Activated naive CD8-positive, alpha-beta T cell treated with anti-CD3 and anti-CD28 coated beads, Interleukin-2, amount 10 ng/mL, durations not matched to agents 7 days and 5 days (primary cell): ENCODE measurements at places on chromosomes 1 and 21. TPM values are rescaled to one million over a fixed set of nuclear protein-coding genes. Genes with fewer than 3 reads are reported as not detected.
A peak's percentile ranks its signal among the peaks of the same experiment; 100 is the strongest.

Gene IKBKE
- total RNA-seq = 84.0 TPM

GRCh38 chr21:42061986-42062235 is 9.2 kb upstream of the UMODL1 start:
- no peak for DNase-seq

DNA sequence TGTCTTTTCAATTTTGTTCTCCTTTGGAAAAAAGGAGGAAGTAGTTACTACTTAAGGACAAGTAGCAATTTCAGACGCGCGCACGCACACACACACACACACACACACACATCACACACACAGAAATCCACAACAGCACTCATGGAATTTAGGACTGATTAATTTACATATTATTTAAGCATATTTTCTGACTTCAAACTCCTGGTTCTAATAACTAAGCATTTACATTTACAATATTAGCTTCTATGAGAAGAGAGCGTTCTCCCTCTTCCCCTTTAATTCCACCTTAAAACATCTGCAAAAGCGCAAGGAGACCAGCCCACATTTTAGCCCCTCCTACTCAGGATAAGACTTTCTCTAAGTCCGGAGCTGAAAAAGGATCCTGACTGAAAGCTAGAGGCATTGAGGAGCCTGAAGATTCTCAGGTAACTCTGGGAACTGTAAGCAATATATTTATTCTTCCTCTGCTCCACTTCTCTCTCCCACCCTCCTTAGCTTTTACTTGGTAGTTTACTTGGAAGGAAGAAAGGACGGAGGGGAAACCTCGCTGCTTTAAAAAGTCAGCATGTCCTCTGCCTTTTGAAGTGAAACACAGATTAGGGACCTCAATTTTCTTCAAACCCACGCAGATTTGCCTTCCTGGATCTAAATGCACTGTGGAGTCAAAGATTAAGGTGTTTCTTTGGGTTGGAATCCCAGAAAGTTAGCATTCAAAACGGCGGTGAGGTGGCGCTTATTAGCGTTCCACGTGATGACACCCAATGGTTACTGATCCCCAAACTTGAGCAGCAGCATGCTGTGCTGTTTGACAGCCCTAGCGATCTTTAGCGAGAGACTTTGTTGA is at the start of gene PLA2G4A:
Gene PLA2G4A, plus strand, starts transcription at position 339 of the 844 bp plus-strand sequence. CDS start 25,406 bp downstream, outside the sequence.
- DNase-seq = no peak

Gene CXADR
- 0.28 TPM for total RNA-seq

Gene MYCL
- total RNA-seq = 0.34 TPM

DNA sequence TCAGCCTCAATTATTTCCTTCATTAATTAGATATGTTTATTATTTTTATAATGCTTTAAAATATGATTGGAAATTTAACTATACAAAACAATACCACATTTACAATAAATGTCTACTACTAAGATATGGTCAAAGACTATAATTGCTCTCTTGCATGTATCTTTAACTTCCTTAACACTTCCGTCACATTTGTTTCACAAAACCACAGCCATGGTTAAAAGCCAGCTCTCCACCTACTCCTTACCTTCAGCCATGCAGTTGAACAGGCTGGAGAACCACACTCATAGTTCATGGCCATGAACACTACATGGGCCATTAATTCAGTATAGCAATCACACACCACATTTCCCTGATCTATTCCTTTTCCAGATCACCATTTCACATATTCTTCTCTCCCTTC is 72.2 kb downstream of the NME7 start:
- DNase-seq = no peak

DNA sequence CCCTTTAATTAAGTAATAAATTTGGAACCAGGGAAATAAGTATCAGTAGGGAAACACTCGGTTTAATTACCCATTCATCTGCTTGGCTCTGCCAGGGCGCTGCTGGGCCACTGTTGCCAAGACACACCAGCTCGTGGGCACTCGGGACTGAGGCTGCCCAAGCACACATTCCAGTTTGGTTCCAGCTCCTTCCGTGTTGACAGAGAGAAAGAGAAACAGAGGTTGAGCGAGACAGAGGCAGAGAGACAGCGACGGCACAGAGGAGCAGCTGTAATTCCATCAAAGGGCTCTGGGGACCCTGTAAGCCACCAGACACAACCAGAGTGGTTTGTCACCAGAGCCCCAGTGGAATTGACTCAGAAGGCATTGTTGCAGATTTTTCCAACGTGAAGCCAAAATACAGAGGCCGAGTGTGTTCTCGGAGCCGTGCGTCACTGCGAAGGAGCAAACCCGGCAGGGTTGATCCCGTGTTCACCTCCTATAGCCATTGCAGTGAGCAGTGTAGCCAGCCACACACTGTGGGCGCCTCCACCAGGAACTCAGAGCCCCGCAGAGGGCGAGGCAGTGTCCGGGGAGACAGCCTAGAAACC is 33.5 kb downstream of the SYF2 start:
- no peak for DNase-seq

GRCh38 chr1:24047110-24047477 is 64.8 kb downstream of the MYOM3 start:
- DNase-seq = no peak

GRCh38 chr1:97791251-97791650 is 129.6 kb downstream of the DPYD start:
- no peak for DNase-seq

DNA sequence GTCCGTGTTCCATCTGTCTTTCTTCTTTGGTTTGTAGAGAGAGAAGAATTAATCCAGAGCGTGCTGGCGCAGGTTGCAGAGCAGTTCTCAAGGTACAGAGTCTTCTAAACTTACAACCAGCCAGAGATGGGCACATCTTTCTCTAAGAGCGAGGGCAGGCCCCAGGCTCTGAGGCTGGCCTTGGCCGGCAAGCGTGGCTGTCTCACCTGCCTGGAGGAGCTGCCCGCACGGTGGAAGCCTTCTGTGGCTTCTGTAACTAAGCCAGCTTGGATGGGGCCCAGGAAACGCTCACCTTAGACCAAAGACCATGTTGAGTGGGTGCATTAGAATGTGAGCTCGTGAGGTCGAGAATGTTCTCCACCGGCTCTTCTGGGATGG is 78.6 kb downstream of the PDE9A start:
- DNase-seq = no peak

DNA sequence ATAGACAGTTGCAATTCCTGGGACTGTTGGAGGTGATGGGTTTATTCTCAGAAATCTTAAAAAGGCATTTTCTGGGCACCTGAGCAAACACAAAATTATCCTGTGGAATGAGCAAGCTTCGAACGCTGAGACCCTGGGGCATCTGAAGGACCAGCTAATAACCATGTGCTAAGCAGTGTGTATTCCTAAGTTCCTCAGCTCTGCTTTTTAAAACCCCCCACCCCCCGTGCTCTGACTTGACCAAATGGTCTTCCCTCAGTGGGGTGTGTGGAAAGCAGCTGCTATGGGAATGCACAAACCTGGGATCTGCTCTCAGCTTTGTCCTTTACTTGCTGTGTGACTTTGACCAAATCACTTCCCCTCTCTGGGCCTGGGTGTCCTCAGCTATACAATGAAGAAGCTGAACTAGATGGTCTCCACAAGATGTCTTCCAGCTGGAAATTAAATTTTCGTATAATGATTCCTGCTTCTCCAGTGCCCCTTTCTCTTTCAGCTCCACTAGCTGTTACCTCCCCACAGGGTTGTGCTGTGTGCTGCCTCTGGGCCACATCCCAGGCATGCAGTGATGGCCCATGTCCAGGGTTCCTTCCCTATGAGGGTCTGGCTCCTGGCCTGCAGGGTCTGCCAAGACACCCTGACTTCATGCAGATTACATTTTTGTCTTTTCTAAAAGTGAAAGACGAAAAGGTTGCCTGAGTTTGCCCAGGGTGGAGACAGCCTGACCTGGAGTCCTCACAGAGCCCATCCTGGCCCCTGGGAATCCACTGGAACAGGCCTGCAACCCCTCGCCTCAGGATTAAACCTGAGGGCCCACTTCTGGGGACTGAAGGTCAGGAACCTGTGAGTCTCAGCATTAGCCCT is 14.9 kb upstream of the CD247 start:
- no peak for DNase-seq

- DNase-seq = no peak
These were observed 913.5 kb downstream of the MRPL39 start for GRCh38 chr21:24693779-24694178.

Gene EPHA8
- total RNA-seq = not detected

- no peak for DNase-seq
These were observed 51.7 kb downstream of the SLC16A1 start for GRCh38 chr1:112904071-112904830.

Gene USH2A
- total RNA-seq = not detected

DNA sequence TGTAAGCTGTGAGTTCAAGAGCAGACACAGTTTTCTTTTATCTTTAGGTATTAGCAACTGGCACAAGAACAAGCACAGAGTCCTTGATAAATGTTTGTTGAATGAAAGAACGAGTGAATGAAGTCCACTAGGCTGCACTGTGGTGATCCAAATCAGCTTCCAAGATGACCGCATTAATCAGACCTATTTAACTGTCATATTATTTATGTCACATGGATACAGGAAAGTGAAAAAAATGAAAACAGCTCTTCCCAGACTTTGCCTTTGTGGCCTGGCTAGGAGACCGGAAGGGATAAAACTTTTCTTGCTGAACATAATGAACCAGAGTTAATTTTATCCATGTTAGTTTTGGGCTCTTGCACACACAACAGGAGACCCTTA is 261.3 kb downstream of the TNR start:
- no peak for DNase-seq

GRCh38 chr1:161159913-161160243 is 578 bp downstream of the USP21 start:
- DNase-seq = no peak

DNA sequence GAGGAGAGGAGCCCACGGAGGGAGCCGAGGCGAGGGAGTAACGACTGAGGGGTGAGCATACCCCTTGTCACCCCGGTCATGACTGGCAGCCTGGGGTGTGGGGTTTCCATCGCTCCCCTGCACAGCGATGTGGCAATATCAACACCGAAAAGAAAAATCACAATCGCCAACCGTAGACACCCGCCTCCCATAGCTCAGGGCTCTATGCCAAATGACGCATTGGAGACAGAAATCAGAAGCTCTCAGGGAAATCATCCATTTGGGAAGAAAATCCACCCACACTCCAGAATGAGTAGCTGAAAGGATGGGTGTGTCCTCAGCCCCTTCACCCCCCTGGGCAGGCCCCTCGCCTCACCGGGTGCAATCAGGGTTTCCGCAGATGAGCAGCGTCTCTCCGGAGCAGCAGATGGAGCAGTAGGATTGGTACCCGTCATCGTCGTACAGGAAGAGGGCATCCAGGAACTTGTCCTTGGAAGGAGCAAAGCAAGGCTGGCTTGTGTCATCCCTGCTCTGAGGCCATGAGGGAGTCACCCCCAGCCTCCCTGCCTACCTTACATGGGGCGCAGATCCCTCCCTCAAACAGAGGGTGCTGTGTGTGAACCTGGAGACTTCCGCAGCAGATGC is 2.5 kb downstream of the DNMT3L start:
- DNase-seq = no peak

Gene RGS4
- total RNA-seq = not detected

GRCh38 chr1:175221557-175222175 is 29.1 kb upstream of the KIAA0040 start:
- no peak for DNase-seq

Gene XKR8
- total RNA-seq = 8.7 TPM

GRCh38 chr1:213985209-213986019 is 2.4 kb upstream of the PROX1 start:
- DNase-seq = peak; percentile 40

GRCh38 chr1:185775501-185775900 is 41.3 kb downstream of the HMCN1 start:
- DNase-seq = no peak

Gene ITGB2
- total RNA-seq = 416 TPM

DNA sequence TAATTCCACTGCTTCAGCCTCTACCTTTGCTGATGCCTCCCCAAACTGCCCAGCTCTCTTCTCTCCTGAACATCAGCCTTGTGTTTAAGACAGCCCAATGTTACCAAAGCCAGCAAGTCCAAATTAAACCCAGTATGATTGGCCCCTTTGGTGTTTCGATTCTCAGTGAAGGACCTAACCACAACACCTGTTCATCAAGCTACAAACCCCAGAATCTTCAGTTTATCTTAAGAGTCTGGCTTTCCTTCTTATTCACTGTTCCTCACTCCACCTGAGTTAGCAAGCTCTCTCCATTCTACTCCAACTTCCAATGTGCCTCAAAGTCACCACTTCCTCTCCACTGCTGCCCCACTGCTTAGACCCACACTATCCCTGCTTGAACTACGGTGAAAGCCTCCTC is 25.5 kb upstream of the ITPKB start:
- no peak for DNase-seq

Gene IFI44L
- total RNA-seq = 290 TPM

Gene KIF21B
- total RNA-seq = 143 TPM
